ENCODE measurements at places on chromosomes 16 and 17. TPM values are rescaled to one million over a fixed set of nuclear protein-coding genes. Genes with fewer than 3 reads are reported as not detected.

DNA sequence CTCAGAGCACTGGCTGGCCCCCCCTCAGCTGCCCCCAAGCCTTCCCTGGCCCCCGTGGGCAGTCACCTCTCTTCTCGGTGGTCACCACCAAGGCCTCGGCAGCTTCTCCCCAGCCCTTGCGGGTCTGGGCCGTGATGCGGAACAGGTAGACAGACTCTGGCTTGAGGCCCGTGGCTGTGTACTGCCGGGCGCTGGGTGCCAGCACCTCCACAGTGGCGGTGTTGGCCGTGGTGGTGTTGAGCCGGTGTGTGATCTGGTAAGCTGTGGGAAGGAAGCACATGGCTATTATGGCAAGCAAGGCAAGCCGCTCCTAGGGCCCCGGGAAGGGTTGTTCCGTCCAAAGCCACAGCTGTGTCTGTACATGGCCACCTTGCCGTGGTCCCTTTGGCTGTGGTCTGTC, 78.4 kb upstream of the CDC42EP4 start:
- H3K4me1 ChIP-seq = no peaks in the 10 kb centered on the region
- H3K4me3 ChIP-seq = no peak overlapping the region
- no peak overlapping the region for H3K27ac ChIP-seq
- no peak for DNase-seq

GRCh38 chr17:50199211-50199802, 2.1 kb downstream of the COL1A1 start:
- no peak overlapping the region for H3K27ac ChIP-seq
- H3K36me3 ChIP-seq = no peaks in the 10 kb centered on the region
- H3K27me3 ChIP-seq = peaks cover 24% of the 10 kb centered on the region
- H3K4me1 ChIP-seq = no peaks in the 10 kb centered on the region

DHRS7C gene
- 0.31 TPM for total RNA-seq

SLC5A11 gene
- not detected for total RNA-seq

- H3K27me3 ChIP-seq = peaks cover 1% of the 10 kb centered on the region
- no peak overlapping the region for H3K27ac ChIP-seq
- no peak overlapping the region for H3K4me3 ChIP-seq
- no peaks in the 10 kb centered on the region for H3K36me3 ChIP-seq
These were observed 184.5 kb downstream of the CCT6B start for GRCh38 chr17:34776456-34777443.

RNF112 gene
- 0.31 TPM for total RNA-seq

KRTAP3-2 gene
- total RNA-seq = not detected

GRCh38 chr17:28747801-28748750, 4.3 kb downstream of the TRAF4 start:
- peaks cover 38% of the 10 kb centered on the region for H3K4me1 ChIP-seq
- H3K36me3 ChIP-seq = peaks cover 12% of the 10 kb centered on the region
- no peak for DNase-seq
- peaks cover 11% of the 10 kb centered on the region for H3K27me3 ChIP-seq
- H3K27ac ChIP-seq = no peak overlapping the region

- H3K4me3 ChIP-seq = no peak overlapping the region
- H3K36me3 ChIP-seq = peaks cover 7% of the 10 kb centered on the region
- peaks cover 4% of the 10 kb centered on the region for H3K27me3 ChIP-seq
- DNase-seq = no peak
- H3K4me1 ChIP-seq = peaks cover 44% of the 10 kb centered on the region
These were observed 23.0 kb downstream of the NSMCE1 start for GRCh38 chr16:27245276-27246172.

DNA sequence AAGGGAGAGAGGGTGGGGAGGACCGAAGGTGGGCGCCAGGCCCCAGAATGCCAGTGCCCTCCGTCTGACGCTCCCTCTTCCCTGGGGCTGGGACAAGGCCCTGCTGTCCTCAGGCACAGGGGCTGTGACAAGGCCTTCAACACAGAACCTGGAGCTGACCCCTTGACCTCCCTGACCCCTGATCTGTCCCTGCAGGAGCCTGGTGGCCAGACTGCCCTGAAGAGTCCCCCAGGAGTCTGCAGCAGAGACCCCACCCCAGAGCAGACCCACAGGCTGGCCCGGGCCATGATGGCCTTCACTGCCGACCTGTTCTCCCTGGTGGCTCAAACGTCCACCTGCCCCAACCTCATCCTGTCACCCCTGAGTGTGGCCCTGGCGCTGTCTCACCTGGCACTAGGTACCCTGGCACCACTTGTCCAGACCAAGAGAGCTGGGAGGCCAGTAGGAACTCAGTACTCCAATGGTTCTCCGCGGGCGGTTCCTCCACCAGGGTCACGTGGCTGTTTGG, 2.9 kb downstream of the SERPINF2 start:
- peaks cover 8% of the 10 kb centered on the region for H3K27me3 ChIP-seq
- H3K4me1 ChIP-seq = no peaks in the 10 kb centered on the region
- H3K36me3 ChIP-seq = no peaks in the 10 kb centered on the region
- no peak overlapping the region for H3K4me3 ChIP-seq

NOB1 gene
- total RNA-seq = 46.8 TPM

GRCh38 chr17:2801841-2802240, 5.6 kb downstream of the RAP1GAP2 start:
- DNase-seq = no peak
- H3K4me3 ChIP-seq = no peak overlapping the region
- peaks cover 1% of the 10 kb centered on the region for H3K27me3 ChIP-seq

GRAPL gene
- total RNA-seq = 38.3 TPM

DNA sequence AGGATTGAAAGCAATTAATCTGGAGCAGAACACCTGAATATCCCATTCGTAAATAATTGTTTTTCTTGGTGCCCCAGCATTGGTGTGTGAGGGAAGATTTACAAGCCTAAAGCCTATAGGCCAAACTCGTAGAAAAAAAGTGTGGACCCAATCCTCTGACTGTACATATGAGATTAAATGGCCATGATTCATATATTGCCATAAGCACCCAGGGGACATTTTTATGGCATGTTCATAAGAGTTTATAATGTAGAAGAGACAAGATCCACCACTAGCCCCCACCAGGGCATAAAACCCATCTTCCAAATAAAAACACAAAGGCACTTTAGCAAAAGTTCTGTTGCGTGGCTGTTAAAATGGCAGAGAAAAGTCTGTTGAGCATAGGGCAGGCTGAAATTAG, 15.5 kb upstream of the SALL1 start:
- H3K27ac ChIP-seq = no peak overlapping the region
- no peak overlapping the region for H3K4me3 ChIP-seq
- no peaks in the 10 kb centered on the region for H3K27me3 ChIP-seq
- peaks cover 7% of the 10 kb centered on the region for H3K4me1 ChIP-seq

All from endothelial cell (in vitro differentiated cells).